NCI-H2107 (cell line): ENCODE measurements at places on chromosomes 2 and 18.

GRCh38 chr2:28977176-28977875 is 3.8 kb upstream of the TOGARAM2 start:
- DNase-seq, result no peak

DNA sequence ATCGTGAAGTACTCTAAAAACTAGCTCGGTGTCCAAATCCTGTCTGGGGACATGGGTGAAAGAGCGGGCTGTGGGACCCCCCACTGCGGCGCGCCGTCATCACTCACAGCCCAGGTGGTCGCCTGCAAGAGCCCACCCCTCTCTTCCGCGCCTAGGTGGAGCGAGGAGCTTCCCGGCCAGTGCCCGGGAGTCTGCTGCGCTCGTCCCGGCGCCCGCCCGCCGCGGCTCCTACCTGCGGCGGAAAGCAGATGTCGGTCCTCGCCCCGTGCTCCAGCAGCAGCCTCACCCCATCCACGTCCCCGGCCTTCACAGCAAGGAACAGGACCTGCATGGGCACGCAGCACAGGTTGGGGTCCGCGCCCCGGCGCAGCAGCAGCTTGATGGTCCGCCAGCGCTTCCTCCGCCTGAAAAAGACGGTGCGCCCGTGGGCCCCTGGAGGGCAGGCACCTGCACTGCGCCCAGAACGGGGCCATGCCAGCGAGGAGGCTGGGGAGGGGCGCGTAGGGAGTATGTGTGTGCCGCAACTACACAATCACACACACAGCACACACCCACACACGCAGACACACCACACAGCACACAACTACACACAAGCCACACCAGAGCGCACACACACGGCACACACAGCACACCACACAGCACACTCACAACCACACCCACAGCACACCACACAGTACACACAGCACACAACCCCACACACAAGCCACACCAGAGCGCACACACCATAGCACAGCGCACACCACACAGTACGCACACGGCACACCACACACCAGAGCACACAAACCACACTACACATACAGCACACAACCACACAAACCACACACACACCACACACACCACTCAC is 37.4 kb downstream of the ANKMY1 start:
- DNase-seq, result no peak

- no peak for DNase-seq
Measured at GRCh38 chr2:191499050-191499449, 178.9 kb upstream of the NABP1 start.

DNA sequence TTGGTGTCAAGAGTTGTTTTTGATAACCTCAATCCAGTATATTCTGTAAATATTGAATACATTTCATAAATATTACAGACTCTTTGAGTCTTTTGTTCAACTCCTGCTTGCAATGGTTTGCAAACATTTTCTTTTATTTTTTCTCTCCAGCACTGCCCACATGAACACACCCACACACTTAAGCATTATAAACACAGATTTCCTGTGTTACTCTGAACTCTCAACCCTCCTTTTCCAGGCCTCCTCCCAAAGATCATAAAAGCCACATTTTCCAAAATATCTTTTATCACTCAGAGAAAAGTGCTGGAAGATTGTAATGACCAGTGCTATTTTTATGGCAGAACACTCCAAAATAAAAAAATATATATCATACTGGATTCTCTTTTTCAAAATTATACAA is 20.5 kb downstream of the ARHGAP25 start:
- no peak for DNase-seq

DNA sequence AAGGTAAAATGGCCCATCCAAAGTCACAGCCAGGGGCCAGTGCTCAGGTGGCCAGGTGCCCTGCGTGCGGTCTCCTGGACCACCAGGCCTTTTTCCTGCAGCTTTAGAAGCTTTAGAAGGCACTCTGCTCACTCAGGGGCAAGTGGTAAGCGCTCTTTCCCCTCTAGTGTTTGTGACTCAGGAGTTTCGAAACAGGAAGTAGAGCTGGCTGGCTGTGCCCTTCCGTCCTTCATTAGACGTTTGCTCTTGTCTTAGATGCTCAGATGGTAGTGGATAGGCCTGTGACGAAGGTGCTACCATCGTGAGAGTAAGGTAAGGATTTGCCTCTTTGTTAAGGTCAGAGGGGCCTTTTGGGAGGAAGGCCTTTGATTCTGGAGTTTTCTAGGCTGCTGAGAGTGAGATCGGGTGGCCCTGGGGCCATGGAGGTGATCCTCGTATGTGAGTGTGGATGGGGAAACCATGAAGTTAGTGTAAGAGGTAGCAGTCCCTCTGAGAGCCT is at the start of gene CASP8:
CASP8 (plus strand) TSS at position 235 of the 499 bp plus-strand sequence. CDS start 5,951 bp downstream, outside the sequence.
- no peak for DNase-seq

DNA sequence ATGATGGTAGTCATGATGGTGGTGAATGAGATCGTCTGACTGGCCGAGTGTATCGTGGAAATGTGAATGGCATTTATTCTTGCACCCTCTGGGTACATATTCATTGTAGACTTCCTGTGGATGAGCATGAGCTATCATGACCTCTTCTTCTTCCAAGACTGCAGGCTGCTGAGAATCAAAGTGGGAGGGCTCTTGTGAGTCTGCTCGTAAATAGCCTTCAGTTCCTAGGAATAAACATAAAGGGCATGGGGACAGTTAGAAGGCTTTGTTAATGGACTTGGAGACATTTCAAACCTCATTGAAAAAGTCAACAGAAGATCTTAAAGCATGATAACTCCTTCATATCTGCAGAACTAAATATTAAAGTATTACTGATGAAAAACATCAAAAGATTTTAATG is 14.9 kb downstream of the SLC39A6 start:
- DNase-seq, result no peak

GRCh38 chr2:55134316-55134706 is 84.1 kb upstream of the RTN4 start:
- no peak for DNase-seq

DNA sequence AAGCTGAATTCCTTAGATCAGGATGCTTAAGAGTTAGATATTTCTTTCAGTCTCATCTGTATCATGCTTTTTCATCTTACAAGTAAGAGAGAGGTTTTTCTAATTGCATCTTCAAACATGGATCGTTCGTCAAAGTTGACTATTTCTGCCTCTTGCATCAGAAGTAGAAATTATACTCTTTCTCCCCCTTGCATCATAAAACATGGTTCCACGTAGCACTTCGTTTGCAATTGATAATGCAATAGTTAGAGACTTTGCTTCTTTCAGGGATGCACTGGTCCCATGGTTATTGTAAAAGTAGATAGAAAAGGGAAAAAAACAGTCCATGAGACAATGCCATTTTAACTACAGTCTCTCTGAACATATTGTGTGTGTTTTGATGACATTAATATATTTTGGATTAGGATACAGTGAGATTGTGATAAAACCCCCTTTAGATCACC is 75.1 kb upstream of the PARD3B start:
- no peak for DNase-seq

- DNase-seq, result no peak
Measured at GRCh38 chr2:67904966-67905365, 157.8 kb downstream of the C1D start.

- DNase-seq, result no peak
Measured at GRCh38 chr2:34098256-34098655, 499.2 kb upstream of the FAM98A start.

DNA sequence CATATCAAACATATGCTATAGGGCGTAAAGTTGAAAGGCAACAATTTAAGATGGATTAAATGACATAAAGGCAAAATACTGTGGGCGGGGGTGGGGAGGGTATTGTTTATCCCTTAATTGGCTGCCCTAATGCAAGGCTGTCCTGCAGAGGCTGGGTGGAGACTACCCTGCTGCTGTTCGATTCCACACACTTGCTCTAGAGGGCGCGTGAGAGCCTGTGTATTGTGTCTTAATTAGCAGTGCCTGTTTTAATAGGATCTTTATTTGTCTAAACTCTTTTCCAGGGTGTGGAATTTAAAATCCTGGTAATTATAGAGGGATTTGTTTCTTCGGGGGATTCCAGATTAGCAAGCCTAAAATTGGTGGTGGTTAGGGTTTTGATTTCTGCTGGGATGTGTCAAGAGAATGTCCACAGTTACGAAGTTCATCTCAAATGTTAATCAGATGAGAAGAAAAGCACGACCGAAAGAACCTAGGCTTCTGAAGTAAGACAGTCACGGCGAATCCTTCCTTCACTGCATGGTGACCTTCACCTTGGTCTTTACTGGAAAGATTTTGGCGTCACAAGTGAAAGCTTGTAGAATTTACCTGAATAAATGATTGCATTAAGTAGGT is 103.5 kb upstream of the MAP3K20 start:
- DNase-seq, result no peak

- DNase-seq, result no peak
Measured at GRCh38 chr2:10597956-10598355, 91.8 kb downstream of the NOL10 start.

- DNase-seq, result no peak
Measured at GRCh38 chr2:177314194-177314593, 49.7 kb upstream of the NFE2L2 start.

- no peak for DNase-seq
Measured at GRCh38 chr2:6784291-6784690, 81.4 kb downstream of the CMPK2 start.

DNA sequence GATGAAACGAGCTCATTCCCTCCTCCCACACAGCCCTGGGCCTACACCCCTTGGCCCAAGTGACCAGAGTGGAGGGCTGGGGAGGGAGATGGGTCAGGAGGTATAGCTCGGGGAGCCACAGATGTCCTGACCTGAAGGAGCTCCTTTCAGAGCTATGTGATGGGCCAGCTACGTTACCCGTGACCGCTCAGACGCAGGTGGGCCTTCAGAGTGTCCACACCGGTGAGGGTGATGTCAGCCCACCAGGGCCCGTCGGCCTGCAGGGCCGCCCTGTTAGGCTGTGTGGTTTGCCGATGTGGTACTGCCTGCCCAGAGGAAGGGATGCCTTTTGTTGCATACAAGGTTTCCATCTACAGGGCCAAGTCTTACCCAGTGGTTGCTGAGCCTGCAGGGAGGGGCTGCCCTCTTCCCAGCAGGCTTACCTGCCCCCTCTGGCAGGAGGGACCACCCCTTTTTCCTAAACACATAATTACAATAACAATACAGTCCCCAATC is 41.8 kb upstream of the FOSL2 start:
- DNase-seq, result no peak
